ENCODE measurements at places on chromosomes 3 and 15.
A peak's percentile ranks its signal among the peaks of the same experiment; 100 is the strongest.

DNA sequence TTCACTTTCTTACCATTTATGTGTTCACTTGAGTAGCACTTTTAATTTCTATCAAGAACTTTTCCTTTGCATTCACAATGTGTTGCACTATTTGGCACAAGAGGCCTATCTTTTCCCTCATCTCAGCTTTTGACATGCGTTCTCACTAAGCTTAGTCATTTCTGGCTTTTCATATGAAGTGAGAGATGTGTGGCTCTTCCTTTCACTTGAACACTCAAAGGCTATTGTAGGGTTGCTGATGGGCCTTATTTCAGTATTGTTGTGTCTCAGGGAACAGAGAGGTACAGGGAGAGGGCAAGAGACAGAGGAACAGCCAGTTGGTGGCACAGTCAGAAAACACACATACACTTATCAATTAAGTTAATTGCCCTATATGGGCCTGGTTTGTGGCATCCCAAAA is 127.4 kb upstream of the MLF1 start:
- DNase-seq = no peak

DNA sequence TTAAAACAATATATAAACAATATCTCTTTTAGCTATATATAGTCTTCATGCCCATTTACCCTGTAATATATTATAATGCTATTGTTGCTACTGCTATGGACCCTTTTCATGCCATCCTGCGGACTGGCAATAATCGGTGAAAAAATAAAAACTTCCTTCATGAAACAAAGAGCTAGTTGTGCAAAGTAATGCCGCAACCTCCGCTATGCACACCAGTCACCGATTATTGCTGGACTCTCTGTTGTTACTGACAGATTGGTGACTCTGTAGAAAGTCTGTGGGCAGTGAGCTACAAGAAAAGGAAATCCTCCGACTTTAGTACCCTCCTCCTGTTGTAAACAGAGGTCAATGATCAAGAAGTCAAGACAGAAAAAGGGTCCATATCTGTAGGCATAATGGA is 17.9 kb upstream of the ICE2 start:
- no peak for DNase-seq

DNA sequence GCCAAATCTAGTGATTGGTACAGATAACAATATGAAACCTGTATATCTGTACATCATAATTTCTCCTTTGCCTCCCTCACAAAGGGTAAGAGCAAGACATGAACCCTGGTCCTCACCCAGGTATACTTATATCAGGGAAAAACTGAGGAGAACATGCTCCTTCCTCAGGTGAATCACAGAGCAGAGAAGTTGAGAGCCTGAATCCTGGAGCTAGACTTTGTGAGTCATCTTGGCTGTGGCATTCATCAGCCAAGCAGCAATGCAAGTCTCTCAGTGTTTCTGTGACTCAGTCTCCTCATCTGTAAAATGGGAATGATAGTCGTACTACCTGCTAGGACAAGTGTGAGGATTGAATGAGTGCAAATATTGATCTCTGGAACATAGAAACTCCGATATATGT is 165.7 kb upstream of the ADAMTS9 start:
- DNase-seq = no peak

- peak; percentile 38 for DNase-seq
These were observed 708 bp downstream of the SEC22A start for GRCh38 chr3:123202451-123202850.

- DNase-seq = no peak
These were observed 8.1 kb downstream of the MORF4L1 start for GRCh38 chr15:78880813-78881212.

DNA sequence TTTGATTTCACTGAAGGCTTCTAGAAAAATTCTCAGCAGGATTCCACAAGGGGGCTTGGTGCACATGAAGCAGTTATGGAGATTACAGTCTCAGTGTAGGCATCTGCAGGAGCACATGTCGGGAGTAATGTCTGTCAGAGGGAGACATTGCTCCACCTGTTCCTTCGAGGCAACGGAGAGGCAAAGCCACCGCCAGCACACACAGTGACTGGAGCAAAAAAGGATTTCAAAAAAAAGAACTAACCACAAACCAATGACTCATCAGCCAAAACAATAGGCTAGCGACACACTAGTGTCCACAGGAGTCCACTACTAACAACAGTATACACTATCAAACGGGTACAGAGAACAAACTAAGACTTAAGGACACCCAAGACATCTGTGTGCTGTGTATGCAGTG is 68.9 kb downstream of the NPTN start:
- DNase-seq = no peak

- DNase-seq = no peak
These were observed 5.3 kb downstream of the SNUPN start for GRCh38 chr15:75620058-75620820.

DNA sequence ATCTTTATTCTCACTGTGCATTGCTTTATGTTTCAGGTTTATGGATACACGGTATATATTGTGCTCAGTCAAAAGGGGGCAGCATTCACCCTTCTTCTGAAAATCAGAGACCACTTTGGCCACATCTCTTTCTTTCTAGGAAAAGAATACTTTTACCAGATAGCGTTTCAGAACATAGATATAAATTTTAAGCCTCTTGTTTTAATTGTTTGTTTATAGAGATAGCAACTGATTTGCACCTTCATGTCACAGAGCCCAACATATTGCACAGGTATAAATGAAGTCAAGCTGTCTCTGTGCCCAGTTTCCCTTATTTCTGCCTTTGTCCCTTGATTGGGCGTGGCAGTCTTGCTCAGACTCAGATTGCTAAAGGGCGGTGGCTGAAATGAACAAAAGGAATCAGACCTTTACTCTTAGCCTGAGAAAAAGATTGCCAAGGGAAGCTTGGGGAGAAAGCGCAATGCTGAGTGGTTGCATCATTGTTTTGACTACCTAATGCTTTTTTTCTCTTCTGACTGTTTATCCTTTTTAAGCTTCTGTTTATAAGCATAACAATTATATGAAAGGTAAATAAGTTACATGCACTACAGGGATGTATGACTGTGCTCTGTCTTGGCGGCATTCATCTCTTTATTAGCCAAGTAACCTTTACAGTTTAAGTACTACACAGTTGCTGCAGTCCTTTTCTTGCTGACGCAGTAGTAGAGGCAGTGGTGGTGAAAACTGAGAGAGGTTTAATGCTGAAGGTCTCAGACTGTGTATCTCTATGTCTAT is 70.8 kb upstream of the ZBTB20 start:
- peak; percentile 79 for DNase-seq

- DNase-seq = no peak
These were observed 73.5 kb downstream of the DAPK2 start for GRCh38 chr15:63972801-63973200.

DNA sequence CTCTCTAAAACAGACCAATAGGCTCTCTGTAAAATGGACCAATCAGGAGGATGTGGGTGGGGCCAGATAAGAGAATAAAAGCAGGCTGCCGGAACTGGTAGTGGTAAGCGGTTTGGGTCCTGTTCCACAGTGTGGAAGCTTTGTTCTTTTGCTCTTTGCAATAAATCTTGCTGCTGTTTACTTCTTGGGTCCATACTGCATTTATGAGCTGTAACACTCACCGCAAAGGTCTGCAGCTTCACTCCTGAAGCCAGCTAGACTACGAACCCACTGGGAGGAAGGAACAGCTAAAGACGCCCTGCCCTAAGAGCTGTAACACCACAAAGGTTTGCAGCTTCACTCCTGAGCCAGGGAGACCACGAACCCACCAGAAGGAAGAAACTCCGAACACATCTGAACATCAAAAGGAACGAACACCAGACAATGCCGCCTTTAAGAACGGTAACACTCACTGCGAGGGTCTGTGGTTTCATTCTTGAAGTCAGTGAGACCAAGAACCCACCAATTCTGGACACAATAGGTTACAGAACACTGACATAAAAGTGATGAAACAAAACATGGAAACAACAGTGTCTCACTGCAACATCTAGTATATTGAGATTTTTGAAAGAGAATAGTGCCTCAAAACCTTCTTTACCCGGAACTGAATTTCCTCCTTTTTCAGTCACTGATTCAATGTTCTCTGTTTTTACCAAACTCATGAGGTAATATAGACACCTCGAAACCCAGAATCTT is 28.8 kb upstream of the PLSCR2 start:
- DNase-seq = no peak

- DNase-seq = peak; percentile 35
These were observed 97.2 kb downstream of the TBC1D5 start for GRCh38 chr3:17645074-17645698.

DNA sequence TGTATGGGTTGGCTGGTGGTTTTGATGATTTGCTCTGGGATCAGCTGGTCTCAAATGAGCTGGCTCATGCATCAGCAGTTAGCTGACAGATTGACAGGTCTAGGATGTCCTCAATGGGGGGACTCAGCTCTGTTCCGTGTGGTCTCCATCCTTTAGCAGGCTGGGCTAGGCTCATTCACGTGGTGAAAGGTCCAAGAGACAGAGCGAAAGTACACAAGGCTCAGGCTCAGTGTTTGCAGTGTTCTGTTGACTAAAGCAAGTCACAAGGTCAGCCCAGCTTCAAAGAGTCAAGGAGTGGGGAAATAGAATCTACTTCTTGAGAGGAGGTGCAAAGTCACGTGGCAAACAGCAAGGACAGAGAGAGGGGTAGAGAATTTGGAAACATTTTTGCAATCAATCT is 126.5 kb upstream of the CMC1 start:
- DNase-seq = no peak

GRCh38 chr3:30518181-30518864 is 88.1 kb upstream of the TGFBR2 start:
- peak; percentile 16 for DNase-seq

DNA sequence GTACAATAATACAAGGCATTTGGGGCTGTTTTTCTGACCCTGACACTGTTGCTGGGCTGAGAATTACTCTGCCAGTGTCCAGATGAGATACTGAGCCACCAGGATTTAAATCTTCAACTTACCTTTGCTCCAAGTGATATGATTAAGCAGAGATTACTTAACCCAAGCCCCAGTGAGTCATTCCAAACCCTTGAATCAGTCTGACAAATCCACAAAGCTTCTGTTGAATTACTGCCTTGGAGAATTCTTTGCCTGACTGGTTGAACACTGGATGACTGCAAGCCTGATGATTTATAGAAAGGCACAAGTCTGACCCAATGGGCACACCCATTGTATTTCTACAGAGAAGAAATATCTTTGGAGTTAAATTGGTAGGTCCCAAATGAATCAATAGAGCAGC is 88.2 kb upstream of the TSC22D2 start:
- peak; percentile 84 for DNase-seq

DNA sequence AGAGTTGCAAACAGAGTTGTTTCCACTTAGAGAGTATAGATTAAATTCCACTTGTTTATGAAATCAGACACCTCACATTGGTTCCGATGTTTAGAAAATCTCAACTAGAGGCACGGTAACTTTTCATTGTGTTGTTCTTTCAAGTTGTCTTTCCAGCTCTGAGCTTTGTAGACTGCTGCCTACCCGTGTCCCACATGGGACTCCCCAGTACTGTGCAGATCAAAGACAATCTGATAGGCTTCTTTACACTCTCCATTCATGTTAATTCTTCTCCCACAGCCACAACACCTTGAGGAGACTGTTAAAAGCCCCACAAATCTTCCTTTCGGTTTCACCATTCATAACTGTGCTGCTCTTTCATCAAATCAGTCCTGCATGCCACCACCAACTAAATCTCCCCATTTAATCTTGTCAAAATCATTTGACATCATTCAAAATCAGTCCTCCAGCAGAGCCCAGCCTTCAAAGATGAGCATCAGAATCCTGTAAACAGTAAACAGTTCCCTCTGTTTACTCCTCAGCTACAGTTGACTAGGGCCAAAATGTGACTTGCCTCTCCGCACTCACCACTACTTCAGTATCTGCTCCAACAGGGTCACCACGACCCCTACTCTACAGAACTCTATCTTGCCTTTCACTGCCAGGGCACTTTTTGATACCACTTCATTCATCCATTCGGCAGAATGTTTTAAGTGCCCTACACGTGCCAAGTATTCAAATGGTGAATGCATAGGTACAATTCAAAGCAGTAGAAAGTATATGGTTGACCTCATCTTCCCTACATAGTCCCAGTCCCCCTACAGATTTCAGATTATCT is 8.3 kb downstream of the ANXA2 start:
- DNase-seq = no peak

DNA sequence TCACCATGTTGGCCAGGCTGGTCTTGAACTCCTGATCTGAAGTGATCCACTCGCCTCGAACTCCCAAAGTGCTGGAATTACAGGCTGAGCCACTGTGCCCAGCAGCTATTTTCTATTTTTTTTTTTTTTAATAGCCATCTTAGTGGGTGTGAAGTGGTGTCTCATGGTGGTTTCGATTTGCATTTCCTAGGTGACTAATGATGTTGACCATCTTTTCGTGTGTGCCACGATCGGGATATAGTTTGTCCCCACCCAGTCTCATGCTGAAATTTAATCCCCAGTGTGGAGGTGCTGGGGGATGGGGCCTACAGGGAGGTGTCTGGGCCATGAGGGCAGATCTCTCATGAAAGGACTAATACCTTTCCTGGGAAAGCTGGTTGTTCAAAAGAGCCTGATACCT is 41.8 kb upstream of the MUC13 start:
- no peak for DNase-seq

DNA sequence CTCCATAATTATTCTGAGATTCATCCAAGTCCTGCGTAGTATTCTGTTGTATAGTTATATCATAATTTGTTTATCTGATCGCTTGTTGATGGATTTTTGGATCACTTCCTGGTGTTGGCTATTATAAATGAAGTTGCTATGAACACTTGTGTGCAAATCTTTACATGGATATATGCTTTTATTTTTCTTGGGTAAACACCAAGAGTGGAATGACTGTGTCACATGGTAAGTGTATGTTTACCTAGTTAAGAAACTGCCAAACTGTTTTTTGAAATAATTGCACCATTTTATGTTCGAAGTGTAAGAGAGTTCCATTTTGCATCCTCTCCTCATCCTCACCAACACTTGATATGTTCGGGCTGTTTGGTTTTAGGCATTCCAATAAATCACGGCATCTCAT is 360.4 kb upstream of the FRG2C start:
- no peak for DNase-seq

- no peak for DNase-seq
These were observed 209.4 kb downstream of the RPLP1 start for GRCh38 chr15:69661871-69662644.

GRCh38 chr3:127351321-127351720 is 63.5 kb upstream of the PRR20G start:
- no peak for DNase-seq

- no peak for DNase-seq
These were observed 8.4 kb downstream of the MELTF start for GRCh38 chr3:197021231-197021630.

GRCh38 chr3:195838714-195839113 is 27.0 kb upstream of the MUC4 start:
- no peak for DNase-seq

- no peak for DNase-seq
These were observed 123.9 kb downstream of the FOXB1 start for GRCh38 chr15:60128000-60128376.

- peak; percentile 4 for DNase-seq
These were observed 513.6 kb upstream of the KCNMB2 start for GRCh38 chr3:178022599-178022998.

GRCh38 chr3:5388091-5388490 is 200.6 kb downstream of the EDEM1 start:
- no peak for DNase-seq

GRCh38 chr3:64266065-64266931 is 41.0 kb upstream of the PRICKLE2 start:
- DNase-seq = no peak

- DNase-seq = peak; percentile 62
These were observed 30.9 kb downstream of the MGLL start for GRCh38 chr3:127791221-127791913.
